ENCODE measurements at places on chromosomes 3 and 15.

- no peak for DNase-seq
Measured at GRCh38 chr3:19775765-19776164, 158.3 kb downstream of the EFHB start.

GRCh38 chr3:114899186-114899931, 247.7 kb downstream of the ZBTB20 start:
- no peak for DNase-seq

GRCh38 chr3:36924744-36925521, 19.9 kb downstream of the TRANK1 start:
- no peak for DNase-seq

GRCh38 chr3:17179381-17180205, 294.8 kb downstream of the PLCL2 start:
- DNase-seq, result no peak

- DNase-seq, result no peak
Measured at GRCh38 chr3:59606638-59607266, 556.9 kb upstream of the CFAP20DC start.

GRCh38 chr3:153130312-153130977, 31.6 kb upstream of the RAP2B start:
- peak; percentile 20 for DNase-seq

DNA sequence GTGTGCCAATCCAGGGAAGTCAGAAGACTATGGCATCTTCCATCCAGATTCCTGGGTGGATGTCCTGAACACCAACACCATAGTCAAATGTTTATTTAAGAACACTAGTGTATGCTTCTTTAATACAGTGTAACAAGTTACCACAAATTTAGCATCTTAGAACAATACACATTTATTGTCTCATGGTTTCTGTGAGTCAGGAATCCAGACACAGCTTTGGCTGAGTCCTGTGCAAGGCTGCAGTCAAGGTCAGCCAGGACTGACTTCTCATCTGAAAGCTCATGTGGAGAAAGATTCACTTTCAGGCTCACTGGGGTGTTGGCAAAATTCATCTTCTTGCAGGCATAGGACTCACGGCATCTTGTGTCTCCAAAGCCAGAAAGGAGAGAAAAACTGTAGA, 143.4 kb downstream of the ANXA2 start:
- no peak for DNase-seq

DNA sequence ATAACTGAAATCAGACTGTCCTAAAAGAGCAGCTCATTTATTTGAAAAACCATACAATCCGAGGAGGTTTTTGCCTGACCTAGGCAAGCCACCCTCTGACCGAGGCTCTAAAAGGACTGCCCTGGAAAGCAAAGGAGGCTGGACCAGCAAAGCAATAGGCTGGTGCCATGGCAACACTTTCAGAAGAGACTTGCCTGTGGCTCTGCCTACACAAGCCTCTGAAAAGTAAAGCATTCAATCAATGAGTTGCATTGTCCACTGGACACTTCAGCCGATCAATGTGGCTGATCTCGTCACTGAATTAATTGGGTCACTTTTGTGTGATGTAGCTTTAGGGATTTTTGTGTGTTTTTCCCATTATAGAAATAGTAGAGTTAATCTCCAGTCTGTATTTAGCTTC, 99.1 kb upstream of the SEMA6D start:
- DNase-seq, result no peak

- DNase-seq, result no peak
Measured at GRCh38 chr3:171127611-171128010, 101.1 kb upstream of the SLC2A2 start.

All from activated CD4-positive, alpha-beta T cell treated with anti-CD3 and anti-CD28 coated beads, Interleukin-10, Interleukin-2, amounts not matched to agents 100 ng/mL and 50 ng/mL, durations not matched to agents 16 hours and 8 hours (primary cell).